ENCODE measurements at places on chromosomes 6 and 20.

DNA sequence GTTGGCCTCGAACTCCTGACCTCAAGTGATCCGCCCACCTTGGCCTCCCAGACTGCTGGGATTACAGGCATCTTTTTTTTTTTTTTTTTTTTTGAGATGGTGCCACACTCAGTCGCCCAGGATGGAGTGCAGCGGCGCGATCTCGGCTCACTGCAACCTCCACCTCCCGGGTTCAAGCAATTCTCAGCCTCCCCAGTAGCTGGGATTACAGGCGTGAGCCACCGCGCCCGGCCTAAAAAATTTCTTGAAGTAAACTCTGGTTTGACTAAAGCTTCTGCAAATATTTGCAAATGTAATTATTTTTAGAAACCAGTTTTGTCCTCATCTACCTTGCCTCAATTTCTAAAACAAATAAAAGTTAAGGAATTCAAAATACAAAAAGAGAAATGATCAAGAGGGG is 1.2 kb downstream of the IBTK start:
- DNase-seq: no peak

GRCh38 chr6:52925042-52925441 is 15.5 kb upstream of the GSTA3 start:
- DNase-seq: no peak

DNA sequence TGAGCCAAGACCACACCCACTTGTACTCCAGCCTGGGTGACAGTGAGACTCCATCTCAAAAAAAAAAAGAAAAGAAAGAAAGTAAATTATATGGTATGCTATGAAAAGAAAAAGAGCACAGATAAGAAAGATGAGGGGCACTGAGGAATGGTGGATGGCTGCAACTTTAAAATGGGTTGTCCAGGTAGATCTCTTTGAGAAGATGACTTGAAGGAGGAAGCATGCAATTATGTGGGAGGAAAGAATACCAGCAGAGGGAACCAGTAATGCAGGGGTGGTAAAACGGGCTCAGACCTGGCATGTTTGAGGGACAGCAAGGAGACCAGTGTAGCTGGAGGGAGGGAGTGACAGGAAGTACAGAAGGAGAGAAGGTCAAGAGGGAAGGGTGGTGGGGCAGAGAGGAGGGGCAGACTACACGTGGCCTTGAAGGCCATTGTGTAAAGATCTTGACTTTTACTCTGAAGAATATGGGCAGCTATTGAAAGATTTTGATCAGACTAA is 22.3 kb downstream of the LINC00237 start:
- DNase-seq: no peak

DNA sequence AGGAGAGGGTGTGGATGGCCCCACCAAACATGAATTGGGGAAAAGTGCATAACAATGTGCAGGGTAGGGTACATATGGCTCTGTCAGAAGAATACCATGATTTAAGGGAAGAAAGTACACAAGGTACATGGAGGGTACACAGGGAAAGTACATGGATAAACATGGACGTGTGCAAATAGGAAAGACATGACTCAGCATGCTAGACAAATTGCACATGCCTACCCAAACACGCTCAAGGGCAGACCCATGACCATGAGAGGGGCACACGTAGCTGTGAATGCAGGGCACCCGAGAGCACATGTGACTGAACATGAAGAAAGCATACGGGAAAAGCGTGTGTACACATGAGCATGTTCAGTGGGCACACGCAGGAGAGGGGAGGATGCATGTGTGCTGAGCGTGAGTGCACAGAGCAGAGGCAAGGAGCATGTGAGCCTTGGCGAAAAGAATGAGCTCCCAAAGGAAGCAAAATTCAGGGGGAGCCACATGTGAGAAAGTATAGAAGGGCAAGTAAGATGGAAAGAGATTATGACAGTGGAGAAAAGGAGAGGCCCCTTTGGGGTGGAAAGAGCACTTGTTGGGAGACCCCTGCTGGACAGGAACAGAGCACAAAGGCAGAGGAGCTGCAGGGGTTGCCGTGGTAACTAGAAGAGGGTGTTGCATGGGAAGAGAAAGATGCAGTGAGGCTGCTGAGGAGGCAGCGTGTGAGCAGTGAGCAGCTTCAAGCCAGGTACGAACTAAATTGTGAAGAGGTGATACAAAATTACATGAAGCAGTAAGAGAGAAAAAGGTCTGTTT is 17.8 kb downstream of the OR2H2 start:
- no peak for DNase-seq

DNA sequence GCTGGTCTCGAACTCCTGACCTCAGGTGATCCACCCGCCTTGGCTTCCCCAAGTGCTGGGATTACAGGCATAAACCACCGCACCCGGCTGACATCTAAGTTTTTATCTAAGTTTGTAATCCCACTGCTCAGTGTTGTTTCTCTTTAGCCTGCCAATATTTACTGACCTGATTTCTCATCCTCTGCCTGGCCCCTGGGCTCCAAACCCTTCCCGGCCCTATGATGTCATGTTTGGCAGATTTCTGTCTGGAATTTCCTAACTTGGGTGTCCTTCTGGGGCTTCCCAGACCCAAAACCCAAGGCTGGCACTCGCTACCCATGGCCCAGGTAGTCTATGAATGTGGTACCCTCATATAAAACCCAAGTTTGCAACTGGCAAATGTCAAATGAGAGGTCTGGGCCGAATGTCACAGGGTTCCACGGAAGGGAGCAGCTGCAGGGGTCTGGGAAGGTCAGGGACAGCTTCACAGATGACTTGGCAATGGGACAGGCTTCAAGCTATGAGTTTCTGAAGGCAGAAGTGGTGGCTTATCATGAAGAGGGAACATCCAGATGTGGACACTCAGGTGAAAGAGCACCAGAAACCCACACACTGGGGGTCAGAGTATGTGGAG is 54.9 kb downstream of the TMEM170B start:
- no peak for DNase-seq

- DNase-seq: no peak
Observed at GRCh38 chr6:135748189-135748588, 103.3 kb upstream of the PDE7B start.

DNA sequence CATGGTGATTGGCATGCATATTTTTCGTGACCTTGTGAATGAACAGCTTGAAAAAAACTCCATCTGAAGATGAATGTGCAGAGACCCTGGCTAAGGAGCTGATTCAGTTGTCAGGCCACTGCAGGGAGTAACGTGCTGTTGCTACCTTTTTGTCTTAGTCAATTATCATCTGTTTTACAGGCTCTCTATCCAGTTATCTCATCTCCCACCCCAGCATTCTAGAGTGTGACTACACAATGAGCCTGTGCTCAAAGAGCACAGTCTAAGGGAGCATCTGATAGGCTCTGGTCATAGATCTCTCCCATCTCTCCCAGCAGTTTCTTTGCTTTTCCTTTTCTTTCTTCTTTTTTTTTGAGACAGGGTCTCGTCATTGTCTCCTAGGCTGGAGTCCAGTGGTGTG is 45.5 kb downstream of the NDRG3 start:
- DNase-seq: no peak

DNA sequence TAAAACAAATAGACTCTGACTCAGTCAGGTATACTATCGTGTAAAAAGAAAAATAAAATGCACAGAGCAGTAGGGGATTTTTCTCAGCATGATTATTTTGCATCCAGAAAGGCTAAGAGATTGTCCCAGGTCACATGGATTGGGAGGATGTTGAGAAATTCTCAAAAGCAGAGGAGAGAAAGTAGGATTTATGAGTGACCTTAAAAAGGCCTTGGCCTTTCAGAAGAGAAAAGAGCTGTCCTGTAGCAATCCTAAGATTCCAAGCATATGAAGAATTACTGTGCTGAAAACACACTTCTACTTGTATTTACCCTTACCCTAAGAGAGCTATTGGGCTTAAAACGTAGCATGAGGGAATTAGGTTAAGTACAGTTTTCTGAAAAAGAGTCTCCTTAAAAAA is 149.7 kb upstream of the ENPP5 start:
- DNase-seq: no peak

DNA sequence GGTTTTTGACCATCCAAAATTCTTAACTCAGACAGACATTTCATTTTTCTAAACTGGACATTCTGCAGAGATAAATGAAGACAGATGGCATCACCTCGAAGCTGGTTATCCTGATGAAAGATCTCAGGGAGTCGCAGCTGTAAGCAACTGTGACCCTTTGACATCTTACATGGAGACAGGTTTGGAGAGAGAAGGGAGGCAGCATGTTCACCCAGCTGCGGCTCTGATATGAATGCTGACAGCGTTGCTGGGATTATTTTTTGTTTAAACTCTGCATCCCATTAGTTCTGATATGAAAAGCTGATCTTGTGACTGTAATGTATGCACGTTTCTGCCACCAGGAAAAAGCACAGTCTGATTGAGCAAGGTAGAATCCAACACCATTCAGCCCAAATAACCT is 89.4 kb downstream of the C6orf118 start:
- DNase-seq: no peak

- no peak for DNase-seq
Observed at GRCh38 chr6:401239-401993, 9.9 kb downstream of the IRF4 start.

- peak; percentile 53 for DNase-seq
Observed at GRCh38 chr6:170271771-170272314, 19.0 kb downstream of the DLL1 start.

GRCh38 chr6:21601932-21602390 is 8.4 kb downstream of the SOX4 start:
- no peak for DNase-seq

- no peak for DNase-seq
Observed at GRCh38 chr6:143603455-143603854, 74.3 kb upstream of the PHACTR2 start.

DNA sequence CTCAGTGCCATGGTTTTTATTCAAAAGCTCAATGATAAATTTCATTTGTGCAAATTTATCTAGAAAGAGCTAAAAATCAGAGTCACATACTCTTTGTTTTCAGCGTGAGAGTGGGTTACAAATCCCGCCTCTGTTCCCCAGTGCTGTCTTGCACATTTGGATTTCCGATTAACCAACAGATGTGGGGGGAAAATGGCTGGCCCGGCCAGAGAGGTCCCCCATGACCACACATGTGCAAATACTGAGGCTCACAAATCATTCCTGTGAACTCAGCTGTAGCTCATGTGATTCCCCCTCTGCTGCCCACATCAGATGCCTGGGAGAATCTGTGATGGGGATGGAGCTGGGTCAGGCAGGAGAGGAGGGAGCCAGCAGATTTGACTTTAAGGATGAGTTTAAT is 168.7 kb downstream of the PAX1 start:
- no peak for DNase-seq

GRCh38 chr6:128357392-128358130 is 162.8 kb downstream of the PTPRK start:
- DNase-seq: no peak

DNA sequence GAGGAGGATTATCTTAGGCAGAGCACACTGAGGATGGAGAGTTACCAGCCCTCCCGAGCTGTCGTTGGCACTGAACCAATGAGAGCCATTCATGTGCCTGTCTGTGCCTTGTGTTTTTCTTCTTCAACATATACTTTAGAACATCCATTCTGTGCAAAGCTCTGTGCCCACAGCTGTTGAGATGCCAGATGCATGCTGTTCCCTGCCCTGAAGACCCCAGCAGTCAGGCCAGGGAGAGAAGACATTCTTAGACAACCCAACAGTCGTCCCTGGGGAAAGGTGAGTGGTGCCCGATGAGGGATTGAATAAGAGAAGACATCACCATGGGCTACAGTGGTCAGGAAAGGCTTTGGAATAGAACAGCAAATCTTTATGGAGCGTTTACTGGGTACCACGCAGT is 114.1 kb downstream of the NRN1 start:
- DNase-seq: no peak

GRCh38 chr6:53441035-53441493 is 92.3 kb upstream of the ELOVL5 start:
- DNase-seq: no peak

DNA sequence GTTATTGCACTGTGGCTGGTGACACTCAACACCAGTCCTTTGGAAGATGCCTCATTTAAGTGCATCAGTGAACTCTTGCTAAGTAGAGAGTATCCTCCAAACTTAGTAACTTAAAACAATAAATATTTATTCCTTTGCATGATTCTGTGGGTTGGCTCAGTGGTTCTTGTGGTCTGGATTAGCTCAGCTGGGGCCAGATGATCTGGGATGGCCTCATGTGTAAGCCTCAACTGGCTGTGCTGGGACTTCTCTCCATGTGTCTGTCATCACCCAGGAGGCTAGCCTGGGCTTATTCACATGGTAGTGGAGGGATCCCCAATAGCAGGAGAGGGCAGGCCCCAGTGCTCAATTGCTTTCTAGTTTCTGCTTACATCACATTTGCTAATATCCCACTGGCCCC is 8.3 kb downstream of the LRRN4 start:
- DNase-seq: no peak

GRCh38 chr6:56770011-56770520 is 127.4 kb upstream of the DST start:
- DNase-seq: no peak

DNA sequence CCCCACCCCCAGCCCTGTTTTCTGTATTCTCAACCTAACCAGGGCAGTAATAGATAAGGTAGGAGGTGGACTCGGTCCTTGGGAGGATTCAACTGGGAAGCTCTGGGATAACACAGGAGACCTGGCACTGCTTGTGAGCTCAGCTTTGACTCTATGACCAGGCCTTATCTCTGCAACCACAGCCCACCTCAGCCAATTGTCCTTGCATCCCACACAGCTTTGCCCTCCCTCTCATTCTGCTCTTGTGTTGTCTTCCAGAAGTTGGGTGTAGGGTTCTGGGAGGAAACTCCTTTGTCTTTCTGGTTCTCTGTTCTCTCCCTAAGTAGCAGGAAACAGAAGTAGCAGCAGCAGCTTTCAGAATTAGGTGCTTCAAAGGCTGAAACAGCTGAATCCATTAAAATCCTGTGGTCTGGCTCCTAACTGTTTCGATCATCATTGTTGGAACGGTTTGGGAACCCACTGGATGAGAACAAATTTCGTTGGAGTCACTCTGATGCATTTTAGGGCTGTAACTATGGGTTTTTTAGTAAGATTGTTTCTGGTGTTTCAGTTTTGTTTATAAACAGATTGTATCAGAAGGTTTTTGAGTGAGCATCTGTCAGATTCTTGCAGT is 32.4 kb upstream of the SNX9 start:
- no peak for DNase-seq

DNA sequence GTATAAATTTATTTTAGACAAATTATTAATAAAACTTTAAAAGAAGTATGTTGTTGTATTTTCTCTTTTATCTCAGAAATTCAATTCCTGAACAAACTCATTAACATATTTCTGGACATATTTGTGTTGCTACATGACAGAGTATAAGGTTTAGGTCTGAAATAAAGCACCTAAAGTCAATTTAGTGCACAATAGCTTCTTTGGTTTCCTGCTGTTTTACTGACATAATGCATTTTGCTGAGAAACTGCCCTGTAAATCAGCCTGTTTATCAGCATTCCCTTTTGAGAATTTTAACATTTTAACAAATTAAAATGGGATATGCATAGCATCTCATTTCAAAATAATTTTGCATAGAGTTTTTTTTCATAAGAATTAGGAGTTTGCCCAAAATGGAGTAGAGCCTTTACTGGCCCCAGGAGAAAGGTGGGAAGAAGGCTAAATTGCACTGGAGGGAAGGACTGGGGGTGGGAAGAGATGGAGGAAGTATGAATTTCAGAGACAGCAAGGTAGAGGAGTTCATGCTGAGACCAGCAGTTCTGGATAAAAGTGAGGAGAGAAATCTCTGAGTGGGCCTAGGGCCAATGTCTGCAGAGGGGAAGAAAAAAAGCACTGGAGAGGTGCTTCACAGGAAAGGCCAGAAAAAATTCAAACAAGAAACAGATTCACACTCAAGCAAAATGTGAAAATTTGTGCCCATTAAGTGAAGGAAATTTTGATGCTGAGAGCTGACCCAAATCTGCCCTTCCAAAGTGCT is 324.2 kb upstream of the HSF2 start:
- DNase-seq: no peak

- DNase-seq: no peak
Observed at GRCh38 chr20:53677447-53678314, 84.0 kb upstream of the ZNF217 start.

Data from stimulated activated CD8-positive, alpha-beta memory T cell treated with anti-CD3 and anti-CD28 coated beads, Interleukin-15, amount 100 ng/mL, for 1 hour (primary cell).